Hematopoietic multipotent progenitor cell treated with erythropoietin and hydrocortisone succinate and interleukin-3 and kit ligand, for 4 days (in vitro differentiated cells): ENCODE measurements at places on chromosomes 12 and 14.

DNA sequence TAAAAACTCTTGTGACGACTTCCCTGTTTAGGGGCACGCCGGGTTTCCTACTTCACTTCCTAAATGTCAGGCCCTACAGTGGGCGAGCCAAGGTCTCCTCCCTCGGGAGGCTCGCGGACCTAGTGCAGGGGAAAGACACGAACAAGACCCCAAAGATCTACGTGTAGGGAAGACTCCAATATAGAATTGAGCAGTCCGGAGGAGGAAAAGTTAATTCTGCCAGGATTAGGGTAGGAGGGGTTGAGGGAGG is 564 bp downstream of the ATXN3 start:
- peak; percentile 72 for DNase-seq

- no peak for DNase-seq
These were observed 810 bp upstream of the TMBIM4 start for GRCh38 chr12:66170606-66171005.

GRCh38 chr12:122126713-122127597 is 47.1 kb downstream of the IL31 start:
- DNase-seq: no peak

DNA sequence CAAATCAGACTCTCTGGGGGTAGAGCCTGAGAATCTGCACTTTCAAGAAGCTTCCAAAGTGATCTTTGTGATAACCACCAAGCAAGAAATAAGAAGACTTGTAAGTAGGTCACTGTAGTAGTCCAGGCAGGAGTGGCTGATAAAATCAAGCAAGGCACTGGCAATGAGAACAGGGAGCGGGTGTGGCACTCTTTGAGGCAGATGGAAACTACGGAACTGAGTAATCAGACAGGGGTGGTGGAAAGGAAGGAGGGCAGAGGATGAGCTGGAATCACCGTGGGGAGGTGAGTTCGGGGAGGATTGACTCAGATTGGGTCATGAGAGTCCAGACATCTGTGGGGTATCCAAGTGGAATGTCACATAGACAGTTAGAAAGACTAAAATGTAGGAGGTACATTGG is 44.4 kb upstream of the PLXNC1 start:
- no peak for DNase-seq

DNA sequence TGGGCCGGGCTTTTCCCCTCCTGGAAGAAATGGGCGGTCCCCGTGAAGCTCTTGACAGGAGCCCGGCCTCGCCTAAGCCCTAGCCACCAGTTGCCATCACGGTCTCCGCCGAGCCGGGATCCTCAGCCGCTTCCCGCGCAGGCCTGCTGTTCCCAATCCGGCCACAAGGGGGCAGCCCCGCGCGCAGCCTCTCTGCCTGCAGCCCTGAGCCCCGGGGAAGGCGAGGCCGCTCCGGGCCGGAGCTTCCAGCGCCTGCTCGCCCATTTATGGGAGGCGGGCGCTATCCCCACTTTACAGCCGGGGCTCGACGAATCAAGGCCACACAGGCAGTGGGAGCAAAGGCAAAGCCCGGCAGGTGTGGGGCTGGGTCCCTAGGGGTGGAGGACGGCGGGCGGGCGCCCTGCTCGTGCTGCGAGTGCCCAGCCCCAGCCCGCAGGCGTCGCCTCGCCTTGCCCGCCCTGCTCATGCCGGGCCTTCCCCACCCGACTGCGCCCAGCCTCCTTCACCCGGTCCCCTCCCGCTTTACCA is 61.5 kb downstream of the LGMN start:
- peak; percentile 41 for DNase-seq

- no peak for DNase-seq
These were observed 140.6 kb downstream of the ITPR2 start for GRCh38 chr12:26692407-26692806.

- DNase-seq: no peak
These were observed 10.6 kb upstream of the CDKL1 start for GRCh38 chr14:50407111-50407812.

DNA sequence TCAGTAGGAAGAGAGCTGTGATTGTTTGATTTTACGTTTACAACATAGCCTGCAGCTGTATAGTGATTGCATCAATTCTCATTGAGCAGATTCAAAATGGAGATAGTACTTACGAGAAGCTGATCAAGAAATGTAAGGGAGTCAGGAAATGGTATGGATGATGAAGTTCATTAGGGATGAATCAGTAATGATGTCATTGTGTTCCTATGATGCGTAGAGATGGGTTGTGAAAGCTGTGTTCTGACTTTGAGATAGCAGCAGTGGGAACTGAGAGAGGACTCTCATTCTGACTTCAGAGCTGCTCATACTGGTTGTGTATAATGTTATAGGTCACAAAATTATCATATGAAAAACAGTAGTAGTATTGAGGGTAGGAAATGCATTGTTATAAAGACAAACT is 44.0 kb downstream of the TTLL5 start:
- DNase-seq: no peak

- no peak for DNase-seq
These were observed 55.5 kb downstream of the SLC16A7 start for GRCh38 chr12:59651229-59651920.

DNA sequence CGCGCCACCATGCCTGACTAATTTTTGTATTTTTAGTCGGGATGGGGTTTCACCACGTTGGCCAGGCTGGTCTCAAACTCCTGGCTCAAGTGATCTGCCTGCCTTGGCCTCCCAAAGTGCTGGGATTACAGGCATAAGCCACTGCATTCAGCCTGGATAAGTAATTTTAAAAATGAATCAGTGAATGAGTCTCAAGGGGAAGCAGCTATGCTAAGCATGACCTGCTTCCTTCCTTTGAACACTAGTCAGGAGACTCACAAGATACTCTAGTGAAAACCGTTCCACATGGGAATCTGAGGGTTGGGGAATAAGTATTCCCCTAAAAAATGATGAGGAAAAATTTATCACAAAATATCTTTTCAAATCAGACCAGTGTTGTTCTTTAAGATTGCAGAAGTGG is 10.7 kb upstream of the FAM234B start:
- no peak for DNase-seq

DNA sequence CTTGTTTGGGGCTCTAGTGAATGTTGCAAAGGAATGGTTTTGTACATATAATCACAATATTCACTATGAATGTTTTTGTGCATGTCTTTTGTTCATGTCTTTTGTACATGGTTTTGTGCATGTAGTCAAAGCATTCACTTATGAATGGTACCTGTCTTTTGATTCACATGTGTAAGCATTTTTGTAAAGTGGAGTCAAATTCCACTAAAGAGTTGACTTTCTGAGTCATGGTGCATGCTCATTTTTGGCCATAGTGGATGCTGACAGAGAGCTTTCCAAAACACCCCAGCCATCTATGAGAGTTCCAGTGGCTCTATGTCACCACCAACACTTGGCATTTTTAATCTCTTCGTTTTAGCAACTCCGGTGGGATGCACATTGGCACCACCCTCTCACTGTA is 1185.9 kb upstream of the TMEM132C start:
- DNase-seq: no peak
